Activated naive CD4-positive, alpha-beta T cell treated with anti-CD3 and anti-CD28 coated beads, Interleukin-2, amount 50 U/mL, for 72 hours (primary cell): ENCODE measurements at places on chromosomes 2 and 18. TPM values are rescaled to one million over a fixed set of nuclear protein-coding genes. Genes with fewer than 3 reads are reported as not detected.

ZBTB7C gene
- not detected for total RNA-seq

DNA sequence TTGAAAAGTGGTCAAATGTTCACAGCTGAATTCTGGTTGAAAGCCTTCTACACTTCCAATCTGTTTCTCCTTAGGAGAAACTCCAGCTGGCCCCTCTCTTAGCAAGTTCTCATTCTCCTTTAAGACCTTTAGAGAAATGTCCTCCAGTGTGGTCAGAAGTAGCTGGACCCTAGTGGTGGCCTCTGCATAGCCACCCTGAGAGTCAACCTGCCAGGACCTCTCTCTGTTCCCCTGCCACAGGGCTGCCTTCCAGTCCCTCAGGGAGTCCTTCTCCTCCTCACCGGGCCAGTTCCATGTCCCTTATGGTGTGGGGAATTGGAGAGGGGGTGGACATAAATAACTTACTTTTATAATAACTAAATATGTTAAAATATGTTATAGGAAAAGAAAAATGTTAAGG lies 200.9 kb upstream of the PKDCC start:
- no peak for DNase-seq

GPATCH11 gene
- total RNA-seq = 26.8 TPM

HOXD13 gene
- total RNA-seq = not detected

GRCh38 chr18:12327510-12328178 lies 19.6 kb downstream of the TUBB6 start:
- peak; percentile 82 for DNase-seq

DNA sequence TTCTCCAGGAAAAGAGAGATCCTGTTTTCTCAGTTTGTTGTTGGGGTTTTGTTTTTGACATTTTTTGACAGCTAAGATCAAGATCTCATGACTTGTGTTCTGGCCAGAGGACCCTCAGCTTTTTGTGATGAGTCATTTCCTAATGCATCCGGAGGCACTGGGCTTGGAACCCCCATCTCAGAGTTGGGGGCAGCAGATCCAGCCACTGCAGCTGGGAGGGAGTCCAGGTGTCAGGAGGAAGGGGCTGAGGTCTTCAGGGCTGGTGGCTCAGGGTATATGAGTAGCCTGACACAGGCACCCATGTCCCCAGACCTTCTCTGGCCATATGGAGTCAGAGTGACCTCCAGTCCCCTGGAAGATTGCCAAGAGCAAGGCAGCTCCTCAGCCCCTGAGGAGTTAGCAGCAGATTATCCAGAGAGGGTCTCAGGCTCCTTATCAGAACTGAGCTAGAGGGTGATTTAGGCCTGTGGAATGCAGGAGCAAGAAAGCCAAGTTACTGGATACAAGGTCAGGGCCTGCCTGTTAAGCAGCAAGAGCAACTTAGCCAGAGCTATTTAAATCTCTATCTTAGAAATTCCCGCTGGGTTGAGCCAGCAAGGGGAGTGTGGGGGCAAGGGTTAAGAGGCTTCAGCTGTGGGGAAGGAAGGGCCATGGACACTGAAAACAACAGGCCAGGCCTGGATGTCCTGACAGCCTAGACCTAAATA lies 62.4 kb downstream of the TANC1 start:
- no peak for DNase-seq

DNA sequence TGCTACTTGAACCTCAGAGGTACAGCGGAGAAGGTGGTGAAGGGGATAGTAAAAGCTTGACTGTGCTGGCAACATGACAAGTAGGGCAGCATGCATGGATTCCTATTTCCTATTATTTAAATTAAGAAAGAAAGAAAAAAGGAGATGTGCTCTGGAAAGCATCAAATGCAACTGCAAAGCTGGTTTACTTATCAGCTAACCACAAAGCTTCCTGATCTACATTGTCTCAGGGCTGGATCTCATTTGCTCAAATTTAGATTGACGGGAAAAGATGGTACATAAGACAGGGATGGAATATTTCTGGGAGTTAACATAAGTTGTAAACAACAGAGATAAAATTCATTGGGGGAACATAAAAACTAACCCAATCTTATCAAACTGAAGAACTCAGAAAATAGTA lies 178.0 kb downstream of the RIT2 start:
- DNase-seq = no peak

GRCh38 chr2:120066800-120067547 lies 54.1 kb downstream of the EPB41L5 start:
- DNase-seq = no peak

DNA sequence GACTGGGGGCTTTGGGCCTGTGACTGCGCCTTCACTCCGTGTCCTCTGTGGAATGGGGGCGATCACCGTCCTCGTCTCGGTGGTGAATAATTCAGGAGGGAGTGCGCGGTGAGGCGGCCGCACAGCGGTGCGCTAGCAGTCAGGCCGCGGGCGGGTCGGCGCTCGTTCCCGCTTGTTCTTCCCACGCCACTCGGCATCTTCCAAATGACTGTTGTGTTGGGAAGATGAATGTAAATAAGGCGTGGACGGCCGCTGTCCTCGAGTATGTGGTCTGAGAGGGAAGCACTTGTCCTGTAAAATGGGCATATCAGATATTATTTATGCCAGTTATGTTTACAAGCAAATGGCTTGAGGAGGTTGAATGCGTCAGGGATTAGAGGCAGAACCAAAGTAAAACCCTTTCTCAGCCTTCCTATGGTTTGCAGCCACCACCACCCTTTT lies 608 bp upstream of the VPS4B start:
- DNase-seq = no peak

- DNase-seq = no peak
Measured at GRCh38 chr18:74256190-74256589, 35.6 kb downstream of the CYB5A start.

DNA sequence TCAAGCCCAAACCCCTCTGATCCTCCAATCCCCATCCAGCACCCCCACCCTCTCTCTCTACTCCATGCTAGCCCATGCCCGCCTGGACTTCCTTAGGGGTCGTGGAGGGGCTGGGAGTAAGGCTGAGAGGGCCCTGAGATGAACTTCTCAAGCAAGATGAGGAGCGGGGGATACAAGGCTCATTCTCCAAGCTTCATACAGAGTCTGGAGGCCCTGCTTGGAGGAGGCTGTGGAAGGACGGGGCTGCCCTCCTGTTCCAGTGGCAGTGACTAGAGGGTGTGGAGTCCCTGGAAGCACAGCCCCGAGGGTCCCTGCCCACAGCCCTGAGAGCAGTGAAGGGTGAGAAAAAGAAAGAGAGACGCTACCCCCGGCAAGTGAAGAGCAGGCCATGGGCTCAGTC lies 45.6 kb downstream of the EMX1 start:
- DNase-seq = no peak

DNA sequence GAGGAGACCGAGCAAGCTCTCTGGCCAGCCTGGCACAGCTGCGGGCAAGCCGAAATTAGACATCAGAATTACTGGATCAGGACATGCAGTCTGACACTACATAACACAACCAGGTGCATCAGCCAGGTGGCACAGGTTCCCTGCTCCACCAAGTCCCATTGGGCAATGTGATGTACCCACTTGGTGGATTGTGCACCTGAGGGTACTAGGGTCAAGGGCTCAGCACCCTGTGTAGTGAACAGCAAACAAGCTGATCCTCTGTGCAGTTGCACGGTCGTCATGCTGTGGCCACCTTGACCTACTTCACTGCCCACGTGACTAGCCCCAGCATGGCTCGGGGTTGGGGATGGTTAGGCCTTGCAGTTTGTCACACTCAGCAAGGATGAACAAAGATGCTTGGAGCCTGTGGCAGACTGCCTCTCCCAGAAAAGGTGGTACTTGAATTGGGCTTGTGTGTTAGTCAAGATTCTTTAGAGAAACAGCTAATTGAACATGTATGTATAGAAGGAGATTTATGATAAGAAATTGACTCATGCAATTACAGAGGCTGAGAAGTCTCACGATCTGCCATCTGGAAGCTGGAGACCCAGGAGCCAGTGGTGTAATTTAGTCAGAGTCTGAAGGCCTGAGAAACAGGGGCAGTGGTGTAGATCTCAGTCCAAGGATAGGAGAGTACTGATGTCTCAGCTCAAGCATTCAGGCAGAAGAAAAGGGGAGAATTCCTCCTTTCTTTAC lies 71.4 kb upstream of the TMEM87B start:
- DNase-seq = no peak

GRCh38 chr18:3836483-3837335 lies 386.7 kb downstream of the TGIF1 start:
- no peak for DNase-seq

GRCh38 chr2:114700440-114700839 lies 258.0 kb downstream of the DPP10 start:
- no peak for DNase-seq

PASK gene
- total RNA-seq = 95.3 TPM

SCYGR5 gene
- not detected for total RNA-seq

HOXD4 gene
- total RNA-seq = not detected
